ENCODE measurements at places on chromosomes 4 and X.

- DNase-seq: no peak
These were observed 57.7 kb downstream of the PCGF3 start for GRCh38 chr4:763191-763810.

- no peak for DNase-seq
These were observed 34.6 kb downstream of the SEPTIN11 start for GRCh38 chr4:76984127-76984526.

- DNase-seq: no peak
These were observed 14.6 kb downstream of the NAA11 start for GRCh38 chr4:79311279-79311678.

DNA sequence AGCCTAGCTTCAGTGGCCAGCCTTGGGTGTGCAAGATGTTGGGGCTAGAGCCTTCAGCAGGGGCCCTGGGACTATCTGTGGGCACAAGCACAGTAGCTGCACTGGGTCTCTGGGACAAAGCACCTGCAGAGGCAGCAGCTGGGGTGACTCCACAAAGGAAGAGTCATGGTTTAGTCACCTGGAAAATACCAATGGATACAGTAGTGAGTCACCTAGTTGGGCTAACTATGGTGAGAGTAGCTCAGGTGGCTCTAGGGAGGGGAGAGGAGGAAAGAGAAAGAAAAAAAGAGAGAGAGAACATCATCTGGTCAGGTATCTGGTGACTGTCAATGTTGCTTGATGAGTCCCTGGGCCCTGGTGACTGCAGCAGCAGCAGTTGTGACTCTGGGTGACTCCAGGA is 72.9 kb upstream of the SPIN4 start:
- DNase-seq: no peak

- DNase-seq: no peak
These were observed 8.7 kb upstream of the TADA2B start for GRCh38 chr4:7034262-7035081.

DNA sequence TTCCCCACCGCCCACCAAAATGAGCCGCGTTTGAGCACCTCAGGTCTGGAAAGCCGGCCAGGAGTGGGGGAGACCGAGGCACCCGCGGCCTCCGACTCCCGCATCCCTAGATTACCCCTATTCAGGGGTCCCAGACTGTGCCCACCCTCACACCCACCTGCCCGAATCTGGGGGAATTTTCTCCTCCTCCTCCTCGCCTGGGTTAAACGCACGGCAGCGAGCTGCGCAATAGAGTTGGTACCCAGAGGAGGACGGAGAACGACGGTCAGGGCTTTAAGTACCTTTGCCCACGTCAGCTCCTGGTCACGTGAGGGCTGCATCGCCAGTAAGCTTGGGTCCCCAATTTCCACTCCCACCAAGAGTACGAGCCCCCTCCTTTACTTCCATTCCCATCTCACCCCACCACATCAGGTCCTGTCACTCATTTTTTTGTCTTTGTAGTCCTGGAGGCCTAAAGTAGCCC is at the start of gene ARMCX2:
Gene ARMCX2, minus strand, starts transcription at position 250 of the 463 bp plus-strand sequence. CDS start 2,262 bp downstream, outside the sequence.
- no peak for DNase-seq

DNA sequence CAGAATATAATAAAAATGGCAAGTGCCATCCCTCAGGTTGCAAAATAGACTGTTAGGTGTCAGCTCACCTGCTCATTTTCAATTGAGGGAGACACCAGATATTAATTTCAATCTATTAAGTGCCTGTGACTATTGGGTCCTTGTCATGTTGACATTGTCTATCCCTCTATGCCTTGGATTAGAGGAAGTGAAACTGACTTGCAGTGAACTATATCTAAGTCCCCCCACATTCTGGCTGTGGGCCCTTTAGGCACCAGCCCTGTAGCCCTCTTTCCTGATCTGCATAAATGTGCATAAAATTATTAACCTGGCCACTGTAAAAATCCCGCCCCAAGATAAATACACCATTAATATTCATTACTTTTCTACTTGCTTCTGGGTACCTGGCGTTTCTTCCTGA is 293.0 kb upstream of the CLNK start:
- DNase-seq: no peak

- DNase-seq: no peak
These were observed 65.5 kb downstream of the FHDC1 start for GRCh38 chr4:153001626-153002025.

DNA sequence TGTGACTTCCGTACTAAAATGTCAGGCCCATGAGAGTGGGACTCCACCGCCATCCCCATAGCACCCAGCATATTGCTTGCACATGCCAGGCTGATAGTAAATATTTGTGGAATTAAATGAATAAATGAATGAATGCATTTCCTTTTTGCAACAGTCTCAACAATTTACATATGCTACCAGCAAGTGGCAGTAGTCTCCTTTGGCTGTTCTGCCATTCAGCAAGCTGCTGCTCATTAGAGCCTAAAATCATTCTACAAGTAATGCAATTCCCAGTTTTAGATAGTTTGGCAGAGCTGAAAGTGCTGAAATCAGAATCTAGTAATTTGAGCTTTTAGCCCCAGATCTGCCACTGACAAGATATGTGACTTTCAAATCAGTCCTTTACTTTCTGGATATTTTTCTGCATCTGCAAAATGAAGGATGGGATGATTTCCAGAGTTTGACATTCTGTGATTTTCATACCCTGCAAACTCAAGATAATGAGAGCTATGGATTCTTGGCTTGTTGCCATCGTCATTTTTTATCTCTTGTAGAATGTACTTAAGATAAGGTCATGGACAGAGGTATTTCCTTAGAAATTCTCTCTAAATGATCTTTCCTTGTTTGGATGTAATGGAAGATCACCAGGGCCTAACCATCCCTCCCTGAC is 35.7 kb upstream of the INTS6L start:
- DNase-seq: peak; percentile 18

- DNase-seq: no peak
These were observed 343.2 kb downstream of the SPRY1 start for GRCh38 chr4:123739806-123740205.

DNA sequence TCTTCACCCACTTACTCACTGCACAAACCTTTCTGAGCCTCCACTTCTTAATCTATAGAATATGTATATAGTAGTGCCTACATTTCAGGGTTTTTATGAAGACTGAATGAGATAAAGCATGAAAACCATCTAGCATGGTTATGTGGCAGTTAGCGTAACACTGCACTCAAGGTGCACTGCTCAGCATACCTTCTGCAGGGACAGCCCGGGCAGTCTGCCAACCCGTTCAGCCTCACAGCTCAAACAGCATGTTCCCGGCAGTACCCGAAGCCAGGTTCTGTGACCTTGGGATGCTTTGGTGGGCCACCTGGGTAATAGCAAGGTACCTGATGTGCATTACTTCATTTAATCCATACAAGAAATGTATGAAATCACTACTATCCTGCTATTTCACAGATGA is 81.4 kb downstream of the DOCK11 start:
- no peak for DNase-seq

DNA sequence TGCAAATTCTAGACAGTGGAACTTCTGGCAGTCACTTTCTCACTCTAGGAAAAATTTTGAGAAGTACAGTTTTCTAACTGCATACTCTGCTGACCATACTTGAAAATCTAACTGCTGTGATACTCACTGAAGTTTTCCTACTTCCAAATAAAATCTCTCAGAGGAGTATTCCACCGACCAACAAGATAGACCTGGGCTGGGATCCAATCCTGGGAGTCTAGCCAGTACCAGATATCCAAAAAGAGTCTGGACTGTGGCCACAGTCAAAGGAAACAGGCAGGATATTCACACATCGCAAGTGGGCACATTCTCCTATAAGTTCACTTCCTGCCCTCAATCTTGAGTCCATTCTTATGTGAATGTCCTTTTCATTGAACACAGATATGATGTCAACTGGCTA is 1138.7 kb upstream of the PCDH7 start:
- no peak for DNase-seq

DNA sequence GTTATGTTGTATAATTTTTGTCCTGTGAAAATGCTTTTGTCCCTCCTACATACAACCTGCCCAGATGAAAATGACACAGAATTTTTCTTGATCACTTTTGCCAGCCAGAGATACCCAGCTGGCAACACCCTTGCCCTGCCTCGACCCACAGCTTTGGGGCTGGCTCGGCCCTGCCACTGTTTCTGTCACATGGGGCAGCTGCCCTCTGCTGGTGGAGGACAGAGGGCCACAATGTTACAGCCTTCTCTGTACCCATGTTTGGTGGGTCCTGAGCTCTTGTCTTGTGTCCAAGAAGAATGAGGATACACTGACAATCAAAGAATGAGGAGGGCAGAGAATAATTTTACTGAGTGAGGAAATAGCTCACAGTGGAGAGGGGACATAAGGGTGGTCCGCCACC is 31.1 kb downstream of the BMP15 start:
- DNase-seq: no peak

DNA sequence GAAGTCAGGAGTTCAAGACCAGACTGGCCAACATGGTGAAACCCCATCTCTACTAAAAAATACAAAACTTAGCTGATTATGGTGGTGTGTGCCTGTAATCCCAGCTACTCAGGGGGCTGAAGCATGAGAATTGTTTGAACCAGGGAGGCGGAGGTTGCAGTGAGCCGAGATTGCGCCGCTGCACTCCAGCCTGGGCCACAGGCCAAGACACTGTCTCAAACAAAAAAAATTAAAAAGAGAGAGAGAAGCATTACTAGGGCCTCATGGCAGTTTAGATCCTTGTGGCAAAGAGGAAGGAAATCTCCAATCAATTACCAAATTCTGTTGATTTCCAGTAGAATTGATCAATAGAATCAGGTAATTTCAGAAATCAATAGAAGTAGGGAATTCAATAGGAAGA is 16.8 kb upstream of the SLC34A2 start:
- DNase-seq: no peak

- no peak for DNase-seq
These were observed 63.7 kb upstream of the HHIP start for GRCh38 chr4:144582105-144582850.

DNA sequence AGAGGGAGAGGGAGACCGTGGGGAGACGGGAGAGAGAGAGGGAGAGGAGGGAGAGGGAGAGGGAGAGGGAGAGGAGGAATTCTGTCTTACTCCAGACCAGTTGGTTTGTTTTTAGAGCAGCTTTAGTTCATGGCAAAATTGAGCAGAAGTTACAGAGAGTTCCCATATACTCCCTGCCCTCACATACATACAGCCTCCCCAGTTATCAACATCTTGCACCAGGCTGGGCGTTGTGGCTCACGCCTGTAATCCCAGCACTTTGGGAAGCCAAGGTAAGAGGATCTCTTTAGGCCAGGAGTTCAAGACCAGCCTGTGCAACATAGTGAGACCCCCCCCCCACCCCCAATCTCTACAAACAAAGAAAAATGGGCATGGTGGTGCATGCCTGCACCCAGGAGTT is 79.8 kb upstream of the OGT start:
- DNase-seq: no peak

GRCh38 chr4:182310316-182310715 is 67.1 kb downstream of the TENM3 start:
- no peak for DNase-seq

DNA sequence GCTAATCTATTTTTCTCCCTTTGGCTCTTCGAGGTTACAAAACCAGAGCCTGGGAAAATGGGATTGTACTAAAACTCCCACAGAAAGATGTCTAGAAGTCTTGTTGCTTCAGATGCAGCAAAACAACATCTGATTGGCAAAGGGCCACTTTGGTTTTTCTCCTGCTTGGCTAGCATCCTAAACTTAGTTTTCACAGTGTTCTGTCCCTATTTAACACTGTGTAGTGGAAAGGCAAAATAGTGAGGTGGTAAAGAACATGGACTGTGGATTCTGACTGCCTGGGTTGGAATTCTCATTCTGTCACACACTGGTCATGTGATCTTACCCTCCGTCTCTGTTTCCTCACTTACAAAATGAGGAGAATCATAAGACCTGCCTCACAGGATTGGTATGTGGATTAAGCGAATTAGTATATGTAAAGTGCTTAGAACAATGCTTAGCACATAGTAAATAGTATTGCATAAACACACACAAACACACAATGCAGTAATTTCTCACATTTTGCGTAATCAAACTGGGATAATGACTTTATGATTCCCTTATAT is 23.5 kb downstream of the TIGD2 start:
- no peak for DNase-seq

GRCh38 chr4:99633772-99634171 is 23.9 kb downstream of the C4orf54 start:
- no peak for DNase-seq

- DNase-seq: no peak
These were observed 328.2 kb downstream of the DKK2 start for GRCh38 chr4:106707776-106708463.

DNA sequence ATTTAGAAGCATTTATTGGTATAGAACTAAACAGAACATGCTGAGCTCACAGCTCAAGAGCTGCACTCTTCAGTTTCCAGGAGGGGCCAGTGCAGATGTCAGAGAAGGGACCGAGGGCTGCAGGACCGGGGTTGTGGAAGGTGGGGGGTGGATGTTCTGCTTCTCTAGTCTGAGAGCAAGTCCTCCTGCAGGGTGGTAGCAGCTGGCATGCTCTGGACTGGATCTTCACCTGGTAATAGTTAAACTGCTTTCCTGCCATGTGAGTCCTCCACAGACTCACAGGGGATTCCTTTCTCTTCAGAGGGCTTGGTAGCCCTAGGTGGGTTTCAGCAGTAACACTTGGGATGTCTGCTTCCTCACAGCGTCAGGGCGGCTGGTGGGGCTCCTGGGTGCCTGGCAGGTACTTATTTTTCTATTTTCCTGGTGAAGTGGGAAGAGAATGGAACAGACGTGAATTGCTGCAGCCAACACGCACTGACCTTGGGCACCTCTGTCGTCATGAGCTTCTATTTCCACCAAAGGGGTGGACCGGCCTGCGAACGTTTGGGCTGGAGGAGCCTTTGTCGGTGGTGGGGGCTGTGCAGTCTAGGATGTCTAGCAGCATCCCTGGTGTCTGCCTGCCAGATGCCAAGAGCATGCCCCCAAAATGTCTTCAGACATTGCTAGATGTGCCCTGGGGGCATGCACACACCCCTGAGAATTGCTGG is 2.5 kb downstream of the MAEA start:
- DNase-seq: no peak

DNA sequence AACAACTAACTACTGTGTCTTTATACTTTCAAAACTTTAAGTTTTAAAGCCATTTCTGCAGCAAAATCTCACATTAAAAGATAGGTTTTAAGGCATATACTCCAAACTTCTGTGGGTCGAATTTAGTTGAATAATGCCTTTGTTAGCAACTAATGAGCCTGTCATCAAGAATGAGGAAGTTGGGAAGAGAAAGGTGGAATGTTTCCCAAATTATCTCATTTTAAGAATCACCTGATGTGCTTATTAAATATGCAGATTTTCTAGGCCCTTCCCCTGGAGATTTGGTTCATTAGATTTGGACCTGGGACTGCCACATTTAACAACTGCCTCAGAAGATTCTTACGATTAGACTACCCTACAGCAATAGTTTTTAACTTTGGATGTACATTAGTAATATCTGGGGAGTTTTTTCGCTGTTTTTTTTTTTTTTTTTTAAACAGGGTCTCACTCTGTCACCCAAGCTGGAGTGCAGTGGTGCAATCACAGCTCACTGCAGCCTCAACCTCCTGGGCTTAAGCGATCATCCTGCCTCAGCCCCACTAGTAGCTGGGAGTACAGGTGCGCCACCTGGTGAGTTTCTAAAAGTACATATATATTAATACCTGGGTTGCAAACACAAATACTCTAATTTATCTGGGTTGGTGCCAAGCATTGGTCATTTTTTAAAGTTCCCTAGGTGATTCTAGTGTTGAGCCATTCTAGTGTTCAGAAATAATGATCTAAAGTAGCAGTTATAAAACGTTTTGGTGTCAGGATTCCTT is 16.1 kb upstream of the TASL start:
- DNase-seq: no peak

Data from activated CD8-positive, alpha-beta memory T cell treated with anti-CD3 and anti-CD28 coated beads, Interleukin-2, amount 50 U/mL, for 4 hours (primary cell).